ENCODE measurements at places on chromosomes 5 and 9.

DNA sequence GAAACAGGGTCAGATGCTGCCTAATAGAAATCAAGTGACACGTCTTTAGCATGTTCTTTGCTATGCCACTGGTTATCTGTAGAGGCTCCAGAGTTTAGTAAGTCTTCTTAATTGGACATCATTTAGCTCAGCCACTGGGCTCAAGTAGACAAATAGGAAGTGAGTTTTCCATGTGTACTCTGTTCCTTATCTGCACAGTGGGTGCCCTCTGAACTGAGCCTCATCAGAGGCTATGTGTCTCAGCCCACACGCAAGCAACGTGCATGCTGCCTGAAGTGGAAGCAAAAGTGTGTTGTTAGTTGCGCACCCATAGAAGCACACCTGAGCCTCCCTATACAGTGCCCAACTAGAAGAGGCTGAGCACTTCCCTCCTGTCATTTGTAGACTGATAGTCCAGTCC, 134.7 kb downstream of the SEMA5A start:
- DNase-seq: no peak

- no peak for DNase-seq
Measured at GRCh38 chr5:61052882-61053281, 107.9 kb downstream of the NDUFAF2 start.

DNA sequence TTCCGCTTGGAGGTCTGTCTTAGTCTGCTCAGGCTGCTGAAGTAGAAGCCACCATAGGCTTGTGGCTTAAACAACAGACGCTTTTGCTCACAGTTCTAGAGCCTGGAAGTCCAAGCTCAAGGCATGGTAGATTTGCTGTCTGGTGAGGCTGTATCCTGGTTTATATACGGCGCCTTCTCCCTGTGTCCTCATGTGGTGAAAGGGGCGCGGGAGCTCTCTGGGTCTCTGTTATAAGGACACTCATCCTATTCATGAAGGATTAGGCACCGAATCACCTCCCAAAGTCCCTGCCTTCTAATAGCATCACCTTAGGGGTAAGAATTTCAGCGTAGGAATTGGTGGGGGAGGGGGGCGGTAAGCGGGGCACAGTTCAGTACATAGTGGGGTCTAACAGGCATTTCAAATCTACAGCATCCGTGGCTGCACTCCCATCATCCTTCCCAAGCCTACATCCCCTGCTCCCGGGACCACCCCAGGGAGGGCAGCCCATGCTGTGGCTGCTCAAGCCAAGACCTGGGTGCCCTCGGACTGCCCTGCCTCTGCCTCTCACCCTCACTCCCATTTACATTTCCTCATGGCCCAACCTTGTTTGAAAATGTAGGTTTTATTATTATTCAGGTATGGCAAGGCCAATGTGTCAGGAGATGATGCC, 15.1 kb upstream of the LPCAT1 start:
- no peak for DNase-seq

DNA sequence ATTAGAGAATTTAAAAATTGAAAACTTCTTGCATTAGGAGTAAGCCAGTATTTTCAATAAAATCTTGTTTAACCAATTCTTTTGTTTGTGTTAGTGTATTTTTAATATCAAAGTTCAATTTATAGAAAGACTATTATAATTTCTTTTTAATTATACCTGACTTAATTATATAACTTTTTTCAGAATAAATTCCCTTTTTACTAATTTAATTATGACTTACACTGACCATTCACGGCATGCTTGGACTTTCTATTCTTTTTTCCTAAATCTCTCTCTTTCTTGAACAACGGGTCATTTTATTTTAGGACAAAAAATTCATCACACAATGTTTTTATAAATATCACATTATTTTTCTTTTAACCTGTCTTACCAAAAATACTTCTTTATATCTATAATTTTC, 555.3 kb upstream of the PTGER4 start:
- no peak for DNase-seq

DNA sequence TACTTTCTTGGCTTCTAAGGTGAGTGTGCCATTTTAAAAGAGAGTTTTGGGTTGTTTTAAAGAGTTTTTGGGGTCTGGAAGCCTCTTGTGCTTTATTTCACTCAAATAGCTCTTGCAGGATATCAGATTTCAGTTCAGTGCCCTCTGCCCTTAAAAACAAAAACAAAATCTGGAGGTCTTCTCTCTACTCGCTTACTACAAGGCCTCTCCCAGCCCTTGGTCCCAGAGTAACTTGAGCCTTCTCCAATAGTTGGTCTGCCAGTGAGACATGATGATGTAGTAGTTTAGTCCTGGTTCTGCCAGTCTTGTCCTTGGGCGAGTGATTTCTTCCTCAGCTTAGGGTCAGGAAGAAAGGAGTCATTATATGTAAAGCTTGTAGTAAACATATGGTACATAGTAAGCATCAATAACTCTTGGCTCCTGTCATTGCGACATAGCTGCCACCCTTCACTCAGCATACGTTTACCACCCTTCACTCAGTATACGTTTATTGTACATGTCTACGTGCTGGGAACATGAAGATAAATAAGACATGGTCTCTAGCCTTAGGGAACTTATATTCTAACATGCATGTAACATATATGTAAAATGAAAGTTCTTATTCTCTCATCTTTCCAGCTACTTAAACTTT, 147.6 kb downstream of the MAN2A1 start:
- no peak for DNase-seq

DNA sequence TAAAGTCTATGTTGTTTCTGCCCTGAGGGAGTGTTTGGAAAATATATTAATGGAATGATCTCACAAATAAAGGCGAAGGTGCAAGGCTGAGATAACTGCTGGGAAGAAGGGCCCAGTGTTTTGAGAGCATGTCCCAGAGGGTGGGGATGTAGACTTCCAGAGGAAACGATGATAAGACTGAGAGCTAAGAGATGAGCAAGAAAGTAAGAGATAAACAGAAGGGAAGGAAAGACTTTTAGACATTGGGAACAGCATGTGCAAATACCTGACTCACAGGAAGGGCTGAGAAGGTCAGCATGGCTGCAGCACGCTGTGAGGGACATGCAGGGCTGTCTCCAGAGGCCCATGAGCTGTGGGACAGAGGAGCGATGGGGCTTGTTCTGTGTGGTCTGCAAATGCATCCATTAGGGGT, 19.9 kb upstream of the ADRB2 start:
- DNase-seq: no peak

DNA sequence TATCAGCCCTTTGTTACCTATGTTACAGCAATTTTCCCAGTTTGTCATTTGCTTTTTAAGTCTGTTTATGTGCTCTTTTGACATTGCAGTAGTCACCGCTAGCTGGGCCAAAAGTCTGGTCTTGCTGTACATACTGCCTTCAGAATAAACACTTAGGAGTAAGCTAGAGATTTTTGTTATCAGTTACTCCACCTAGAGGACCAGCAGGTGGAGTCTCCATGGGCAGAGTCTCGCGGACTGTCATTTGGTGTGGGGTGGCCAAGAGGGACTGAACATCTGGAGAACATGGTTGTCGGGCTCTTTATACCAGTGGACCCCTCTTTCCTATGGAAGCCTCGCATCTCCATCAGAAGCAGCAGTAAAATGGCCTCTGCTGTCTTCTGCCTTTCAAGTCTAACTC, 10.8 kb upstream of the MGAT1 start:
- no peak for DNase-seq

DNA sequence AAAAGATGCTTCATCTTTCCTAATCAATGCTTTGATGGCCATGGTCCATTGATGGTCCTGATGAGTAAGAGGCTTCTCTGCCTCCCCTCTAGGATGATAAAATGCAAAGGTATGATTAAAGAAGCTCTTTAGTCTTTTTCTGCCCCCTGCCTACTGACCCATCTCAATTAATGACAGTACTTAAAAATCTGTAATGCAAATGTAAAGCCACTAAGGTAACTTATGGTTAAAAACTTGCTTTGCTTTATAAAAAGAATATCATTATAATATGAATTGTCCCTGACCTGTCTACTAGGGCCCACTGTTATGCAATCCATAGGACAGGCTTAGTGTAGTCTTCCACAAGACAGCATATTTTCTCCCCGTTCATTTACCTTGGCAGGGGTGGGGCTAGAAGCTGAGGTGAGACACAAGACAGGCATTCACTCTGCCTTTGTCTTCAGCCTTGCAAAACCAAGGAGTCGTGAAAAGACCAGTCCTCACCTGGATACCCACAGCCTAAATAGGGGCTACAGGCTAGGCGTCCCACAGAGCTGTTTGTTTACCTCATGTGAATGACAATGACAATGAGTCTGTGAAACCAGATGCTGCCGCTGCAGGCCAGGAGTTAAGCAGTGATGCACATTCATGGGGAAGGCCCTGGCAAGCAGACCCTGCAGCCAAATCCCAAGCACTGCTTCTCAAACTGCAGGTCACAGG, 60.4 kb downstream of the BNC2 start:
- DNase-seq: no peak

- DNase-seq: no peak
Measured at GRCh38 chr5:125376059-125376641, 629.7 kb upstream of the ZNF608 start.

DNA sequence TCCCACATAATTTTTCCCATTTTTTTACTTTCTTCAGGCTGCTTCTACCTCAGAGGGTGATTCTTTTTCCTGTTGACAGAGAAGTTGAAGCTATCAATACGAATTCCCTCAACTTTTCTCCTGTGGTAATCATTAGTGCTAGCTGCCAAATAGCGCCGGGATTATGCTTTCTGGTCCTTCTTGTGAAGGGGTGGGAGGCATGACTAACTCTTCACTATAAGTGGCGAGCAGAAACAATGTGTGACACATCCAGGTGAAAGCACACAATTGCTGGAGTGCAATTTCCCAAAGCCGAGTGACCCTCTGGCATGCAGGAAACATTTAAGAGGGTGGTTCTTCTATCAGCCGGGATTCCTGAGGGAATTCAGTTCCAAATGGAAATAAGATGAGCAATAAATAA, 56.0 kb downstream of the TRPC7 start:
- DNase-seq: no peak

DNA sequence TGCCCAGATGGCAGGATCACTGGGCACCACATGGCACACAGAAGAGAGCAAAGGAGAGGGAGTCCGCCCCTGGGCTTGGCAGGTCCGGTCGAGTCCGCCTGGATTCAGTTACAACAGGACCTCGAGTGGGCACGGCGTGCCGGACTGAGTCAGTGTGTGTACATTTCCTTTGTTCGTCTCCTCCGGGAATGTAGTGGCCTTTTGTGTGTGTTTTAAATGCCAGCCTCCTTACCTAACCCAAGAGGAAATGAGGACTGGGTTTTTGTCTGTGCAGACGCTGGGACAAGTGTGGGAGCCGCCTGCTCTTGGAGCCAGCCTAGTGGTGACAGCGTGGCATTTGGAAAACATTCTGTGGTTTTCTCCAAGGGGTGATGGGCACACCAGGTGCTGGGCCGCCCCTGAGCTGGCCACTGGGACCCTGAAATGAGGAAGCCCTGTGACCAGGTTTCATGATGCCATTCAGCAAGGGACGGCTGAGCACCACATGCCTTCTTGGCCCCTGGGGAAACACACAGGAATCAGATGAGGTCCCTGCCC, 9.6 kb downstream of the NEK6 start:
- DNase-seq: no peak

DNA sequence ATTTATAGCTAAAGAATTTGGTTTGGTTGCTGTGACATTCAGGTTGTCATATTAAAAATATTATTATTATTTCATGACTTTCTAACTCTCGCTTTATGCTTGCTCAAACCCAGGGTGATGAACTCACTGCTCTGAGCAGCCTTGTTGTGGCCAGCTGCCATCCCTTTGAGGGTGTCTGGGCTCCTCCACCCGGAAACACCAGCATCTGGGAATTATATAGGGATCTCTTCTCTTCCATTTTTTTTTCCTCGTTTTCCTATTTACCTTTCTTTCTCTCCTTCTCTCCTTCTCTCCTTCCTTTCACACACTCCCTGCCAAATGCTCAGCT, 355.8 kb upstream of the SMARCA2 start:
- DNase-seq: no peak

DNA sequence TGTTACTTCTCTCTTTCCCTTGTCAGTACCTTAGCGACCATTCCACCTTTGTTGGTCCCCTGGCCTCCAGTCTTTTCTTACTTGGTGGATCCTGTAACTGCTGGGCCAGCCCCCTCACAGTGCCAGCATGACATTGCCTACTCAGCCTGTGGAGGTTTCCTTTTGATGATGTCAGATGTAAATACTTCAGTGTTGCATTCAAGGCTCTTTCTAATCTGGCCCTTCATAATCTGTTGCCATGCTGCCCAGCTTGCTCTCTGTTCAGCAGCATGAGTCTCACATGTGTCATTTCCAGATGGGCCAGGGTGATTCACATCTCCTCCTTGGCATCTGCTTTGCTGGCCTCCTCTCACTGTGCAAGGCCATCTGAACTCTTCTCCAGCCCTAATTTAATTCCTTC, 57.1 kb downstream of the MAST4 start:
- no peak for DNase-seq

GRCh38 chr5:6790346-6790865, 77.2 kb downstream of the TENT4A start:
- no peak for DNase-seq

- no peak for DNase-seq
Measured at GRCh38 chr5:75262271-75262670, 25.6 kb upstream of the ANKRD31 start.

DNA sequence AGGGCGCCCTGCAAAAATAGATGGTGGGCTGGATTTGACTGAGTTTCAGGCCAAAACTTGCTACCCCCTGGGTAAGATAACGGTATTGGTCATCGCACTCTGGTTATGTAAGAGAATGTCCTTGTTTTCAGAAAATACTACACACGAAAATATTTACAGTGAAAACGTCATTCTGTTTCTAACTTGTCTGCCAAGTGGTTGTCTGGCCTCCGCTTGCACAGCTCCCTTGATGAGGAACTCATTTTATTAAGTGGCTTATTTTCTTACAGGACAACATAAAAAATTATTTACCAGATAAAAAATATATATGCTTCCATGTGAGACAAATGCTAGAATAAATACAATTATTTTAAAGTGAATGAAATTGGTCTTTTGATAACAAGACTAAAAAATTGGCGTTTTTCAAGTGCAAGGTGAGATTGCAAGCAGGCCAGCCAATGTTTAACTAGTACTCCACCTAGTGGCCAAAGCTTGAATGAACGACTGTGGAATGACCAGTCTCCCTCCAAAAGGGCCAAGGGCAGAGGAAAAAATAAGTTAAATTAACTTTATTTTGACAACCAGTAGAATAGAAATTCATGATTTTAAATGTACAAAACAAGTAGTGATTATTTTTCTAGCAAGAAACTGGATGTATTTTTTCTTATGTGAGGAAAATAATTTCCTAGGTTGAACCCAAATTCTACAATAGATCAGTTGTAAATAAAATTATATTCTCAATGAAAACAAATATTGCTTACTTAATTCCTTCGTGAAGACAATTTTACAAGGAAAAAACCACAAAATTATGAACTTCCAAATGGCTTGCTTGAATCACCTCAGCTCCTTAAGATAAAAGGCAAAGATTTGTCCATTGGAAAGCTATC, 93.2 kb downstream of the ZFAND5 start:
- peak; percentile 22 for DNase-seq

DNA sequence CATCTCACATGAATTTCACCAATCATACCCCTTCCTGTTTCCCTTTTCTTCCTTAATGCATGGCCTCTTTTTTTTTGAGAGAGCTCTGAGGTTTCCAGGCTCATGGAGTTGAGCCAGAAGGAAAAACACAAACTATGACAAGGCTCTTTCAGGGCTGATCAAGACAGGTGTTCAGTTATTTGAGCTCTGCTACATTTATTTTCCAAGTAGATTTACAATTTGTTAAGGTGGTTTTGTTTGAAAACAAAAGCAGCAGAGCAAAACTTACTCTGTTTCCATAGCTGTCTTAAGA, 62.4 kb upstream of the IL7R start:
- no peak for DNase-seq

- DNase-seq: no peak
Measured at GRCh38 chr5:153496835-153497234, 6.4 kb downstream of the GRIA1 start.
